OCI-LY7 (cell line): ENCODE measurements at places on chromosomes 1 and 21.

- DNase-seq: no peak
Observed at GRCh38 chr1:76500116-76500515, 367.2 kb upstream of the ST6GALNAC5 start.

DNA sequence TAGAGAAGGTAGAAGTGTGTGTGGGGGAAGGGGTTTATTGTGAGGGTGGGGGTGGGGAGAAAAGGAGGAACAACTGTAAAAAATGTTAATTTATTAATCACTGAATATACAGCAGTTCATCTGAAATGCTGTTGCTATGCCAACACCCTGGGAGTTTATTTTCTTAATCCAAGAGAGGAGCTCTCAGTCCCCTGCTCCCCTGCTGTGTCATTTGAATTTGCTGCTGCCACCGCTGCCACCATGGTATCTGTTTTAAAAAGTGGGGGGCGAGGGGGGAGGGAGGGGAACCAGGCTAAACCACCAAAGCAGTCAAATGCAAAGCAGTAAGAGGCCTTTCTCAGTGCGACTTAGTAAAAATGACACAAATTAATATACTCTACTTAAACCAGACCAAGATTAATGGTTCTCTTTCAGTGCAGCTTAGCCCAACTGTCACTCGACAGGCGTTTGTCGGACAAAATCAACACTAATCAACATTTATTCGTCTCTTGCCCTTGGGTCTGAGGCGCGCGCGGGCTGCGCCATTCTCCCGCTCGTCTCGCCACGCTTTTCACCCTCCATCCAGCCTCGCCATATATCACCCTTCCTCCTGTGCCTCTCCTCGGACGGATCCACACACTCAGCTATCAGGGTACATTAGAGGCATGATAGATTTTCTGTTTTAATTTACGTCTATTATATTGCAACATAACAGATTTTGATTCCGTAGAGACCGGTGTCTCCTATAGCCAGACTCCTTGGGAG lies 76.2 kb downstream of the PBX1 start:
- DNase-seq: no peak

- peak; percentile 46 for DNase-seq
Observed at GRCh38 chr1:178768423-178768822, 43.4 kb downstream of the RALGPS2 start.

DNA sequence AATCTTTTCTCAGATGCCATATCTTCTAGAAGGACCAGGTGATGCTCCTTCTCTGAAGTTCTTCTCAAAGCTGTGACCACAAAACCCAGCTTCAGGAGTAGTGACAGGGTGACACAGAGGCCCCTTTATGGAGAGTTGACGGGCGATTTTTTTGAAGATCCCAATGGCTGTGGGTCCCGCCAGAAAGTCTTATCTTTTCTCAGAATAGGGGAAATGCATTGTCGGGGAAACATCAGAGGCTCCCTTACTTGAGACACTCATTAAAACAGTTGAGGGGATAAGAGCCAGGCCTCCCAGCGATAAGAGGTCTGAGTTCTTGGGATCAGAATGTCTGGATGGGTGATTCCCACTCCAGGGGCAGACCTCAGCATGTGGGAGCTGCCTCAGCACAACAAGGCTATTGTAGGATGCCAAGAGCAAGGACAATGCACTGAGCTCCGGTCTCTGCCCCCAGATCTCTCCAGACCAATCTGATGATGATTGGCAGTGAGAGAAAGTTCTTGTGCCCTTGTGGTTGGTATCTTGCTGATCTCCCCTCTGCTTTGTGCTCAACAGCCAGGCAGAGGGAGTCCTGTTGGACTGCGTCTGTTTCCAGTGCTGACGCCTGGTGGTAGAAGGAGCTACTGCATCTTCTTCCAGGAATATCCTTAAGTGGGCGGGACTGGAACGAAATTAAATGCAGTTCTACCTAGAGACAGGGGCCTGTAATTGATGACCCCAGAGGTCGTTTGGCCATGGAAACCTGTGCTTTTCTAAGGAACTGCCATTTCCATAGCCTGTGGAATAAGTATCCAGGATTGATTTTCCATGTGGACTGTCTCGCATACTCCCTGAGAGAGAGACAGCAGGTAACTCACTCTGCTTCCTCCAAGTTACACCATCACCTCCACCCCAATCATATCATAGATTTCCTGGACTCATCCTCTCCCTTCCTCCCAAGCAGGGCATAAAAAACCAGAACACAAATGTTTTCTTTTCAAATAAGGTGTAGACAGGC lies 6.8 kb upstream of the ACKR1 start:
- peak; percentile 68 for DNase-seq

GRCh38 chr1:11071463-11072215 lies 11.8 kb upstream of the SRM start:
- DNase-seq: no peak

- no peak for DNase-seq
Observed at GRCh38 chr1:2152954-2153353, 41.6 kb downstream of the FAAP20 start.

DNA sequence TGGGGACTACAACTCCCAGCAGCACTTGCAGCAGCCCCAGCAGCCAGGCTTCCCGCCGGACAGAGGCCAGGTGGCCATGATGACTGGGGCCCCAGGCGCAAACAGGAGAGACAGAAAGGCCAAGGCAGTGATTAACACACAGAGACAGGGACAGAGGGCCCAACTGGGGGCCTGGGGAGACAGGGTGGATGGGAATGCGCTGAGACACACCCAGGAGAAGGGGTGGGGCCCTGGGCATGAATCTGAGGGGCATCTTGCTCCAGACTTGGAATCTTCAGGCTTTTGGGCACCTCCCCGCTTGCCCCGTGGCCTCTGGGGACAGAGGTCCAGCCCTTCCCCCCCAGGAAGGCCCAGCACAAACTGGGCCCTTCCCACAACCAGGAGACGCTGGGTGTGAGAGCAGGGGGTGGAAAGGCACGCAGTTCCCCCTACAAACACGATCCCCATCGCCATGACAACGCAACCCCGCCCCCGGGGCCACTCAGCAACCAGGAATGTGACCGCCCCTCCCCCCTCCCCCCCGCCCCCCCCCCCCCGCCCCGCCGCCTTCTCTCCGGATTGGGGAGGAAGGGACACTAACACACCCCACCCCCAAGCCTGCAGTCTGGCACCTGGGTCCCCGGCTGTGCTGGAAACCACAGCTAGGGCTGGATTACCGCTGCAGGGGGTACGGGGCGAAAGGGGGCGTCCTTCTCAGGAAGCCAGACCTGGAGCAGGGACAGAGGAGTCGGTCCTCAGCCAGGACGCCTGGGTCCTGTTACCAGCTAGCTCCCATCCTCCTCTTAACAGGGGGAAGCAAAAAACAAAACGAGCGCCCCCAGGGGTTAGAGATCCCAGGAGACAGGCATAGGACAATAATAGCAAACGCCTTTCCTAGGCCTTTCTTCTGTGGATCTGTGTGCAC lies 4.5 kb downstream of the HDGF start:
- DNase-seq: peak; percentile 74

DNA sequence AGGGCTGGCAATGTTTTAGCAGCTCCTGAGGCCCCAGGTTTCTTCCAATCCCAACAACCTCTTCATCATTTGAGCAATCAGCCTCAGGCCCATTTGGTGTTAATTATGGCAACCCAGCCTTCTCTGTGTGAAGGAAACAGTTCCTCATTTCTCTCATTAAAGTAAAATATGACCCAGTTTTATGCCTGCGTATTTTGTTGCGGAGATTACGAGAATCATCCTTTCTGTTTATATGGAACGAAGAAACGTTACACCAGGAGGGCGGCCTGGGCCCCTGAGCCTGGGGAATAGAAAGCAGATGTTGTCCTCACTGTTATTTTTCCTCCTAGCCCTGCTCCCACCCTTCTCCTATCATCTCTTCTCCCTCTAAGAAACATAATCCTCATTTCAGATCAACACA lies 332.2 kb upstream of the USP24 start:
- DNase-seq: no peak

DNA sequence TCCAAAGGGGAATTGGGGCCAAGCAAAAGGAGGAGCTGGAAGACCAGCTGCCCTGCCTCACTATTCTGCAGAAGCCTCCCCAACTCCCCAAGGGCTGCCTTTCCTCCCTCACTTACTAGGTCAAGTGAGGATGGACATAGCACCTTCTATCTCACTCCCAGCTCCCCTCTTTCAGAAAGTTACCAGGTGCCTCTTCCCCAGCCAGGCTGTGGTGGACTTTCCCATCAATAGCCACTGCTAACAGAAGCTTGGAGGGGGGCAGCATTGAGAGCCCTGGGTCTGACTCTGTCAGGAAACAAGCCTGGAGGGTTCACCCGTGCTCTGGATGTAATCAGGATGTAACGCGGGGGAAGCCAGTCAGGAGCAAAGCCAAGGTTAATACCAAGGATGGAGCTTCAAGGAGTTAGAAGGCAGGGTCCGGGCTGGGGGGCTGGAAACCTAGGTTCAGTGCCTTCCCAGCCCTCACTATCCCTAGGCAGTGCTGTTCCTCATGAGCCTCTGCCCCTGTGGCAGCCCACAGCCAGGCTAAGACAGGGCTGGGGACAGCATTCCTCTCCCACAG lies 127.8 kb upstream of the NGF start:
- no peak for DNase-seq

- DNase-seq: no peak
Observed at GRCh38 chr1:93358293-93358692, 12.6 kb downstream of the DR1 start.

GRCh38 chr1:206834711-206835110 lies 30.7 kb upstream of the IL20 start:
- no peak for DNase-seq

DNA sequence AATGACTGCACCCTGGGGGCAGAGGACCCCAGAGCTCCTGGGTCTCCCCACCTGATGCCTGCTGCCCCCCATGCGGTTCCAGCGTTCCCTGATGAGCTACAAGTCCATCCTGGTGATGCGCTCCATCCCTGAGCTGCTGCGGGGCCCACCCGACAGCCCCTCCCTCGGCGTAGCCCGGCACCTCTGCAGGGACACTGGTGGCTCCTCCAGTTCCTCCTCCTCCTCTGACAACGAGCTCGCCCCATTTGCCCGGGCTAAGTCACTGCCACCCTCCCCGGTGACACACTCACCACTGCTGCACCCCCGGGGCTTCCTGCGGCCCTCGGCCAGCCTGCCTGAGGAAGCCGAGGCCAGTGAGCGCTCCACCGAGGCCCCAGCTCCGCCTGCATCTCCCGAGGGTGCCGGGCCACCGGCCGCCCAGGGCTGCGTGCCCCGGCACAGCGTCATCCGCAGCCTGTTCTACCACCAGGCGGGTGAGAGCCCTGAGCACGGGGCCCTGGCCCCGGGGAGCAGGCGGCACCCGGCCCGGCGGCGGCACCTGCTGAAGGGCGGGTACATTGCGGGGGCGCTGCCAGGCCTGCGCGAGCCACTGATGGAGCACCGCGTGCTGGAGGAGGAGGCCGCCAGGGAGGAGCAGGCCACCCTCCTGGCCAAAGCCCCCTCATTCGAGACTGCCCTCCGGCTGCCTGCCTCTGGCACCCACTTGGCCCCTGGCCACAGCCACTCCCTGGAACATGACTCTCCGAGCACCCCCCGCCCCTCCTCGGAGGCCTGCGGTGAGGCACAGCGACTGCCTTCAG lies 35.5 kb downstream of the TRIM11 start:
- DNase-seq: no peak

DNA sequence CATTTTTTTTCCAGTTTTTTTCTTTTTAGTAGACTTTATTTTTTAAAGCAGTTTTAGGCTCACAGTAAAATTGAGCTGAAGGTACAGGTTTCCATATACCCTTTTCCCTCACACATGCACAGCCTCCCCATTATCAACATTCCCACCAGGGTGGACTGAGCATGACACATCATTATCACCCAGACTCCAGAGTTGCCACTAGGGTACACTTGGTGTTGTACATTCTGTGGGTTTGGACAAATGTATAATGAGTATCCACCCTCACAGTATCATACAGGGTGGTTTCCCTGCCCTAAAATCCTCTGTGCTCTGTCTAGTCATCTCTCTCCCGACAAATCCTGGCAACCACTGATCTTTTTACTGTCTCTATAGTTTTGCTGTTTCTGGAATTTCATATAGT lies 3.0 kb upstream of the AIM2 start:
- no peak for DNase-seq

DNA sequence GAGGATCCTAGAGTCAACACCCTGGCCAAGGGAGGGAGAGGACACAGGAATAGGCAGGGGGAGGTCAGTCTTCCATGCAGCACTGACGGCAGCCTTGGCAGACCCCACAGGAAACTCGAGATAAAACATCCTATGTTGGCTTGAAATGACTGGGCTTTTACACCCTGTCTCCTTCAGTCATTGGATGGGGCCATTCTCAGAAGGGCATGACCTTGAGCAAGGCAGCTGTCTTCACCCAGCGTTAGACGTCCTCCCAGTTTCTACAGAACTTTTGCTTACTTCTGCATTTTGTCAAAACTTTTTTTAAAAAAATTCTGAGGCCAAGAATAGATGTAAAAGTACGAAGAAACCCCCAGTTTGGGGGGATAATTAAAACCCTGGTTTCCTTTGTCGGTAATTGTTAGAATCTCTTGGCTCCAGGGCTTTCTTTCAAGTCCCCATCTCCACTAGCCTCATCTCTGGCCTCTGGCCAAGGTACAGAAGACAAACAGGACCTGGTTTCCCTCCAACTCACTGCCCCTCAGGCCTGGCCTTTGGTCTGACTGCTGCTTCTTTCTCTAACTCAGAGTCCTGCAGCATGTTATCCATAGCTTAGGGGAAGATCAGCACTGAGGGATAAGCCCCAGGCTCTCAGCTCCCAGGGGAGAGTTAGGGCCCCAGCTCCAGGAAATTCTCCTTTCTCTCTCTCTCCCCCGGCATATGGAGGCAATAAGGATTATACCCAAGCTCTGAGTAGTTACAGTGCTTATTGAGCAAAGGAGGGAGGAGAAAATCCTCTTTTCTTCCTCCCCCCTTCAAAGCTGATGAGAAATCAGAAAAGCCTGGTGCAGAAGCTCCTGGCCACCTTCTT lies 51.6 kb upstream of the KCND3 start:
- no peak for DNase-seq

GRCh38 chr1:91949356-91949699 lies at the start of gene BRDT:
Gene BRDT (plus strand): TSS chr1:91949401. CDS start chr1:91962755, 13,354 bp downstream.
- DNase-seq: no peak

- no peak for DNase-seq
Observed at GRCh38 chr1:69710484-69711189, 142.9 kb downstream of the LRRC7 start.

DNA sequence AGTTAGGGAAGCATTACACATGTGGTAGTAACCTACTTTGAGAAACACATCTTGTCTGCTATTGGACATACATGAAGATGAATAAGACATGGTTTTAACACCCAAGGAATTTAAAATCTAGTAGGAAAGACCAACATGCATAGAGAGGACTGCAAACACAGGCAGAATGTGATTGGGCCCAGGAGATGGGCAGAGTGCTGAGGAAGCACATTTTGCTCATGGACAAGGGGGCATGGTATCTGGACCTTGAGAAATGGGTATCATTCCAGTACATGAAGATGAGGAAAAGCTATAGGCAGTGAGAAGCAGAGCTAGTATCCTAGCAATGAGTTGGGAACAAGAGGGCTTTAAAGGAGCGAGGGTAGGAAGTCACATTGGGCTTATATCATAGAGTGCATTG lies 142.7 kb downstream of the SPATA46 start:
- DNase-seq: no peak
